Naive thymus-derived CD4-positive, alpha-beta T cell (primary cell): ENCODE measurements at places on chromosomes 12 and 14. TPM values are rescaled to one million over a fixed set of nuclear protein-coding genes. Genes with fewer than 3 reads are reported as not detected.
A peak's percentile ranks its signal among the peaks of the same experiment; 100 is the strongest.

DNA sequence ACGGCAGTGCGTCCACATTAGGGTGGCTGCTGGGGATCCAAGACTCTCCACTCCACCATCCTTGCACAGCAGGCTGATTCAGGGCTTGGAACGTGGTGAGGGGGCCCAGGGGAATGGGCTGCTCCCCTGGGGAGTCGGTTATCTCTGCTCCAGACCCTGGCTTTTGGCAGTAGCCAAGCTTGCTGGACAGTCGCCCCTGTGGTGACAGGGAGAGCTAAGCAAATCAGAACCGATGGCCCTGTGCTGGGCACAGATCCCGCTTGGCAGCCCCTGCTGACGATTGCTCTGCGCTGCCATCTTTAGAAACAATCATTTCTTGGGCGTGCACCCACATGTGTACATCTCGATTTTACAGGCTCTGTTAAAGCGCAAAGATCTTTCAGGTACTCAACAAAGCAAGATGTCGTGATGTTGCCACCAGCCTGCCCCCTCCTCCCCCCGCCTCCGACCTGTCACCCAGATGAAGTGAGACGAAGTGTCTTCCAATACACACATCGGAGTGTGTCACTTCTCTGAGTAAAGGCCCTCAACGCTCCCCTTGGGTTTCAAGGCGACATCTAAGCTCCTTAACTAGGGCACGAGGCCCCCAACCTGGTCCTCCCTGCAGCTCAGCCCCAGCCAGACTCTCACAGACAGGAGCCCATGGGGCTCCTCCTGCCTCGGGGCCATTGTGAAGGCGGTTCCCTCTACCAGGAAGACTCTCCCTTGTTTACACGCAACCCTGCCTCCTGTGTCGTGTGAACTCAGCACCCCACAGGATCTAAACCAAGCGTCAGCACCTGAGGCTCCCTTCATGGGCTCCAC, 55.6 kb downstream of the PITPNM2 start:
- DNase-seq = no peak

DNA sequence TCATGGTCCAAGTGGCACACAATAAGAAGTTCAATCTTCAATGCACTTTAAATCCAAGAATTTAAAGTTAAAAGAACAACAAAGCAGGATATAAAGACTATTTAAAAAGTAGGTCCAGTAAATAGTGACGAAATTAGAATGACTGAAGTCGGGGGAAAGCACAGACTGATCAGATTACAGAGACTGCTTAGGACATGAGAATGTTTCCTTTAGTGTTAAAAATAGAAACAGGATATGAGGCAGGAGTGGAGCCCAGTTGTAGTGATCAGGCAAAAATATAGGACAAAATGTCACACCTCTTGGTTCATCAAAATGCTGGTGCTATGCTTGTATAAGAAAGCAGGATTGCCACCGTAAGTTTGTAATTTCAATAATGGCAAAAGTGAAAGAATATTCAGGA, 52.2 kb upstream of the CD163 start:
- no peak for DNase-seq

DNA sequence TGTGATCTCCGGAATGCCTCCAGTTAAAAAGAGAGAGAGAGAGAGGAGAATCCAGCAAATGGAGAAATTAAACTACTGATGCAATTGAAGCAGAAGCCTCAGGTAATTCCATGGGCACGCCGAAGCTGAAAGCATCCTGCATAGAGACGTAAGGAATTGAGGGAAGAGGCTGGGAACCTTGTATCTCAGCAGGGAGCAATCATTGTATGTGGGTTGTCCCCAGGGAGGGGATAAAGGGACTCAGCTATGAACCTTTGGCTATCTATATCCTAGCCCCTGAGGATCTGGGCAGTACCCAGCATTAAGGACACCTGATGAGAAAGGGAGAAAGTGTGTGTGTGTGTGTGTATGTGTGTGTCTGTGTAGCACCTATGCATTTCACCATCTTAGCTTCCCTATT, 95.8 kb upstream of the ATXN7L3B start:
- DNase-seq = no peak

DNA sequence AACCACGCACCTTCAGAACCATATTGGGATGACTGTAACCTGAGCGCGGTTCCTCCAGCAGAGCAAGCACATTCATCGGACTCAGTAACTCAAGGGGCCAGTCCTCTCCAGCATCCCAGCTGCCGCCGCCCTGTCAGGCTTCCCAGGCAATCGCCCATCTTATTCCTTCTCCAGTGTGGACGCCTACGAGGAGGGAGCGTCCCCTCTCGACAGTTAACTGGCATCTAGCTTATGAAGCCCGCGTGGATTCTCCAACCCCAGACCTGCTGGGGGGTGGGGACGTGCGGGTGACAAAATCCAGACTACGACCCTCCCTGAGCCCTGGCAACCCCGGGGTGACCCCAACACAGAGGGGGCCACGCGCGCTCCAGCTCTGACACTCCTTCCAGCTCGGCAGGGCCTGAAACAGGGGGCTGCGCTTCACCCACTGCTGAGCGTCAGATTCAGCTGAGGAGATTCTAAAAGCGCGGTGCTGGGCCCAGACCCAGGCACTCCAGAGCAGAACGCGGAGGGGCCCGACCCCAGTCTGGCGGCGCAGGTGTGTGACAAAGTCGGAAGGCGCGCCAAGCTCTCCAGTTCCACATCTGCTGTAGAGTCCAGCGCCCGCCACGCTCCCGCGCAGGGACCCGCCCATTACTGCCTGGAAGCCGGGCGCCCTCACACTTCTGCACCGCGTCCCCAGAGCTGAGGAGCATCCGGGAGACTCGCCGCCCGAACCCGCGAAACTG, 43.9 kb upstream of the ESR2 start:
- no peak for DNase-seq

GRCh38 chr14:57657487-57657886, 163.8 kb upstream of the CCDC198 start:
- no peak for DNase-seq

- DNase-seq = peak; percentile 66
These were observed 241.0 kb upstream of the ATP2B1 start for GRCh38 chr12:89949457-89950195.

Gene CLEC7A
- not detected in 2 replicates for total RNA-seq

- peak; percentile 14 for DNase-seq
These were observed at the start of gene C12orf56 for GRCh38 chr12:64390275-64390851. C12orf56 (minus strand) TSS chr12:64390758; CDS start chr12:64390565, 193 bp downstream.

Gene NOVA1
- total RNA-seq = 0.37 TPM

- no peak for DNase-seq
These were observed 211.1 kb upstream of the RGS6 start for GRCh38 chr14:71720978-71721624.

DNA sequence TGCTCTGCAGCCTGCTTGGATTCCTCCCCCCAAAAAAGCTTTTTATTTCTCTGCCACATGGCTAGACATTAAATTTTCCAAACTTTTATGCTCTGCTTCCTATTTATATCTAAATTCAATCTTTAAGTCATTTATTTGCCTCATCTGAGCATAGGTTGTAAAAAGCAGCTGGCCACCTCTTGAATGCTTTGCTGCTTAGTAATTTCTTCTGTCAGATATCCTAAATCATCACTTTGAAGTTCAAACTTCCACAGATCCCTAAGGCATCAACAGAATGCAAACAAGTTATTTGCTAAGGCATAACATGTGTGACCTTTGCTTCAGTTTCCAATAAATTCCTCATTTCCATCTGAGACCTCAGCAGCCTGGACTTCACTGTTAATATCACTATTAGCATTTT, 209.6 kb downstream of the FSCB start:
- DNase-seq = no peak

Gene COCH
- total RNA-seq = 0.21 TPM

GRCh38 chr12:67748743-67749040, 100.1 kb downstream of the DYRK2 start:
- no peak for DNase-seq

Gene OTOGL
- total RNA-seq = not detected

Gene MAP3K9
- 5.3 TPM for total RNA-seq

Gene KLHL33
- total RNA-seq = 0.19 TPM

DNA sequence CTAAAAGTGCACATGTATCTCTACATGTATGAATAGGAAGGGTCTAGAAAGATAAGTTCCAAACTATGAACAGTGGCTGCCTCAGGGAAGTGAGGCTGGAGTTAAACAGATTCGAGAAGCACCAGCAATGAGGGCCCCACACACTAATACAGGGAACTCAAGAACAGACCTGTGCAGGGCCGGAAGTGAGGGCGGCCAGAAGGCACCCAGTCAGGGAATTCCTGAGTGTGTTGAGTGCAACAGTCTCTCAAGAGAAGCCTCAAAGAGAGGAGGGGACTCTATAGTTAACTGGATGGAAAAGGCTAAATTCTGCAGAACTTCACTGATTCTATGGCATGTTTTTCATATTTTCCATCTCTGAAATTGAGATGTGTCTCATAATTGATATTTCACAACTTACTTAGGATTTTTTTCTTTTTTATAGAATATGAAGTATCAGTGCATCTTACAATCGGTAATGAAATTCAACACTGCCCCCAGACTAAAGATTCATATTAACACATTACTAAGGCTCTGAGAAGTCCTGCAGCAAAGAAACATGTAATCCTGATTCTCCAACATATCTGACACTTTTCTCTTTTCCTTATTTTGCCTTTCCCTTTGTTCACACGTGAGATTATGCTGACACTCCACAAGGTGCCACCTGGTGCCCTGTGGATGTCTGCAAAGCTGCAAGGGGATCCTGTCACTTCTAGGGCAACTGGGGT, 61.3 kb downstream of the CHGA start:
- DNase-seq = no peak

GRCh38 chr12:43805149-43805859, 813 bp downstream of the TWF1 start:
- DNase-seq = no peak

DNA sequence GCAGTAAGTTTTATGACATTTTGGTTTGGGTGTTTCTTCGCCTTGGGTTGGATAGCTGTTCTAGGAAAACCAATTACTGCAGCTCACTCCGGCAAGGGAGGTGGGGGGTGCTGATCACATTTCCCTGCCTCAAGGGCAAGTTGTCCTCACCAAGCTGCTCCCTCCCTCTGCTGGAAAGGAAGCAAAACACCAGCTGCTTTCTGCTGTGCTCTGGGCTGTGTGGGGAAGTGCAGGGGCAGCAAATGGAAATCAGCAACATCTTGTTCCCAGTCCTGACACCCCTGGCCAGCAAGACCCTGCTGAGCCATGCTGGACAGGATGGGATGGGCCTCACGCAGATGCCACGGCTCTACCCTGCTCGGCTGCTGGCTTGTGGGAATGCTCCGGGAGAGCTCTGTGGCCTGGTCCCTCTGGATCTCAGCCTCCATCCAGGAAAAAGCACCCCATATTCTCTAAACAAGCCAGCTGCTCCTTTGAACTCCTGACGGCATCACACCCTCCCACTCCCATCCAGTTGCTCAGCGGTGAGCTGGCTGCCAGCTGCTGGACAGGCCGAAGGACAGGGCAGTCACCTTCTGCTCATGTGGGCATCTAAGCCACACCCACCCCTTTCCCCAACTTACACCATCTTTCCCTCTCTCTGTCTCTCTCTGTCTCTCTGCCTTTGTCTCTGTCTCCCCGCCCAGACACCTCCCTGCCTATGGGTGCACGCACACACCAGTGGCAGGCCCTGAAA, 52.4 kb upstream of the EIF5 start:
- DNase-seq = no peak

- no peak for DNase-seq
These were observed 41.9 kb downstream of the PDE6H start for GRCh38 chr12:15014708-15015107.

Gene CD163
- total RNA-seq = not detected in 2 replicates

DNA sequence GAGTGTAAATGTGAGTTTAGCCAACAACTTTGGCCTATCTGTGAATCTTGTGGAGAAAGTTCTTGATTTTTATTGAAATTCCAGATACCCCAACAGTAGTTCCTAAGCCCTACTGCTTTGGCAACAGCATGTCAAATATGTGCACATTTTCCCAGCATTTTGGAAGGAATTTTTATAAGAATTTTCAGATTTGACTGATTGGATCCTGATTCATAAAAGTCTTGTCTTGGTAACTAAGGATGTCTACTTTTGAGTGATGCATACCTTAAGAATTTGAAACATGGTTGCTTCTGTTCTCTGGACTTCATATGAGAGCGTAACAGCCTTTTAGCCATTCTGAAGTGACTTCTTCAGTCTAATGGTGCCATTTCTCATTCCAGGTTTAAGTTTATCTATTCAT, 106.7 kb downstream of the ANO4 start:
- no peak for DNase-seq

Gene GPR162
- total RNA-seq = 0.38 TPM

Gene AKAP5
- 1.3 and 1.7 TPM in 2 replicates for total RNA-seq

Gene GDF3
- total RNA-seq = not detected

DNA sequence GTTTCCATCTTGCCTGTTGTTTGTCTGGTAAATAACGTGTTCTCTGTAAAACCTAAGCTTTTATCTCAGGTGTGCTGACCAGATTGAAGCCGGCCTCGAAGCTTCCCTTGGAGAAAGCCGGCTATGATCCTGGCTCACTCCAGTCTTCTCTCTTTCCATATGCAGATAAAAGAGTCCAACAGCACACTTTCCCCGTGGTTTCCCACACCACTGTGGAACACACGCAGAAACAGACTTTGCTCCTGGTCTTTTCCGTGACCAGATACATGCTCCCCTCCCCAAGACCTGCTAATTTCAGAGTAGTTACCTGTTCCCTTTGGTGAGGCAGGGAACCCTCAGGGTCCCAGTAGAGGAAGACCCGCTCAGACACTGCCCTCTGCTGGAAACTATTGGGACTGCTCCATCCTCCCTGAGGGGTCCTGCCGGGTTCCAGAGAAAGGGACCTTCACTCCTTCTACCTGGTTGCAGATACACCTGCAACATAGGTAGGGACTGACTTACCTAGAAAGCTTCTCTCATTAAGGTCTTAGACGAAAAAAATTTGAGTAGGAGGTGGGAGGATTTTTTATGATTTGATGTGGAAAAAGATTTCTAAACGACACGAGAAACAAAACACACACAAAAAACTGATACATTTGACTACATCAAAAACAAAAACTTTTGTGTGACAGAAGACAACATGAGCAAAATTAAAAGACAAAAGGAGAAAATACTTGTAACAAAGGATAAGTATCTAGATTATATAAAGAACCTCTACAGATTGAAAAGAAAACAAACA, 415.4 kb upstream of the CCDC196 start:
- peak; percentile 76 for DNase-seq

GRCh38 chr12:126454581-126454980, 1389.3 kb downstream of the AACS start:
- no peak for DNase-seq

DNA sequence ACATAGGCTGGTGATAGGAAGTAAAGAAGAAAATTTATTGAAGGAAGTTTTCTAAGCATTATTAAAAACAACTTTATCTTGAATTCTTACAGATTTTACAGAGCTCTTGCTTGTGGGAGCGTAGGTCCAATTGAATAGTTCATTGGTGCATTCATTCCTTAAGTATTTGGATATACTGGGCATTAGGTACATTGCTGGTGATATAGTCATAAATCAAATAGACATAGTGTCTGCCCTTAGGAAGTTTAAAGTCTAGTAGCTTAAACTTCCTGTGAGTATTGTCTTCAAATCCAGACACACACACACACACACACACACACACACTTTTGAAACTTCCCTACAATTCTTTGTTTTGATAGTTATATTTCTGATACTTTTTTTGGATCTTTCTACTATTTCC, 226.7 kb downstream of the FUT8 start:
- no peak for DNase-seq

Gene REP15
- total RNA-seq = not detected
